ENCODE measurements at places on chromosomes 5 and 9. TPM values are rescaled to one million over a fixed set of nuclear protein-coding genes. Genes with fewer than 3 reads are reported as not detected.

Gene ST8SIA4
- not detected for total RNA-seq

GRCh38 chr5:1436036-1436435 is 9.2 kb downstream of the SLC6A3 start:
- DNase-seq = no peak

DNA sequence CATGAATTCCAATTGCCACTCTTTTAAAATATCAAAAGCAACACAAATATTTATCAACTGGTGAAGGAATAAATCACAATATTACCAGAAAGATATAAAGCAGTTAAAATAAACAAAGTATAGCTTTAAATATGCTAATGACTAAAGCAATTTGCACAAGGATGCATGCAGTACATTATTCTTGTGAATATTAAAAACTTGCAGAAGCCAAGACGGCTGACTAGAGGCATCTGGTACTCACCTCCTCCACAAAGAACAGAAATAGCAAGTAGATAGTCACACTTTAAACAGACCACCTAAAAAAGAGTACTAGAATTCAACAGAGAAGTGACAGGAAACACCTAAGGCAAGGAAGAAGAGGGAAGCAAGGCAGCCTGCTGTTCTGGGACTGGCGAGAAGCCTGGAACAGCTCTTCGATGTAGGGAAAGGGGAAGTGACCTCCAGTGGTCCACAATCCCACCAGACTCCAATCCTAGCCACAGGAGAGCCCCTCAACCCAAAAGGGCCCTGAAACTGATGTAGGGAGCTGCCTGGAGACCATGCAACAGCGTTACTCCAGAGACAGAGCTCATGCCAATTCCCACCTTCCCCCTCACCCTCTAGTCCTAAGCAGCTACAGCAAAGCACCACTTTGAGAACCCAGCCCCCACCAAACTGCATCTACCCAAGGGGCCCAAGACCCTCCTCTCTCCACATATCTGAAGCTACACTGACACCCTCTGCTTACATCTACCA is 86.3 kb downstream of the LPAR1 start:
- DNase-seq = no peak

- no peak for DNase-seq
Observed at GRCh38 chr5:40227366-40227765, 452.3 kb upstream of the PTGER4 start.

GRCh38 chr9:127049044-127049443 is 73.4 kb downstream of the ANGPTL2 start:
- no peak for DNase-seq

Gene ARL14EPL
- 22.9 TPM for total RNA-seq

Gene PRDM9
- total RNA-seq = not detected

DNA sequence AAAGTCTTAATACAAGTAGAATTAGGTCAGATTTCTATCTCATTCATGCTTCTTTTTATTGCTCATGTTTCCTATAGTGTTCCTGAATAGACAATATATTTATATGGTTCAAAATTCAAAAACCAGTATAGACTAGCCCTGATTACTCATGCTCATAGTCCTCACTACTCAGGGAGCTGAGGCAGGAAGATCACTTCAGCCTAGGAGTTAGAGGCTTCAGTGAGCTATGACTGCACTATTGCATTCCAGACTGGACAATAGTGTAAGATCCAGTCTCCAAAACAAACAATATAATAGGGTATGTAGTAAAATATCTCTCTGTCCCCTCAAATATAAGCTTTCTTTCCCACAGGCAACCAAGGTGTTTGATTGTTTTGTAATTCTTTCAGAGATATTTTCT is 2.4 kb downstream of the ANKRD31 start:
- DNase-seq = no peak

DNA sequence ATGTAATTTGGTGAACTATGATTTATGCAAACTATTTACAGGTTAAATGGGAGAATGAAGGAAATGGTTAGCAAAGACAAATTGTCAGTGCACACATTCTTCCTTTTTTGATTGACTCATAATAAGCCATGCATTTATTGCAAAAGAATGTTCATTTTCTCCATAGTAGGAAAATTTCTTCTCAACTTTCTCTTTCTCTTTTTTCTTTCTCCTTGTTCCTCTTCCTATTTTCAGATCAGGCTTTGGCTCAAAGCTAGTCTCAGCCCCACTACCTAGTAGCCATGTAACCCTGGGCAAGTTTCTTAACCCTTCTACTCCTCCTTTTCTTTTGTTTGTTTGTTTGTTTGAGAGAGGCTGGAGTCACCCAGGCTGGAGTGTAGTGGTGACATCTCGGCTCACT is 156.6 kb downstream of the PIK3R1 start:
- no peak for DNase-seq

DNA sequence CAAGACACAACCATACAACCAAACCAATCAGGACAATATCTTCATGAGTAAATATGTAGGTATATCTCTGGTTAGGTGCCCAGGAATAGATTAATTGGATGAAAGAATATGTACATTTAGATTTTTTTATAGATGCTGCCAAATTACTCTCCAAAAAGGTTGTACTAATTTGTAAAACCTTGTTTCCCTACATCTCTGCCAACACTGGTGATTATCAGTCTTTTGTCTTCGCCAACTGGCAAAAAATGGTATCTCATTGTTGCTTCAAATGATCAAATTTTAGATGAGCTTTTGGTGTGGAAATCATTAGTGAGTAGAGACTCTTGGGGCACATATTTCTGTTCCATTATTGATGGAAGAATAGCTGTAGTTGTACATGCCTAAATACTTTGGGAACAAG is 90.7 kb upstream of the ELL2 start:
- no peak for DNase-seq

GRCh38 chr5:17802256-17802655 is 168.0 kb downstream of the TAF11L14 start:
- DNase-seq = no peak

Gene PCDHGA9
- total RNA-seq = 0.34 TPM

Gene PCDHB5
- total RNA-seq = not detected

GRCh38 chr5:150599917-150600511 is 40.4 kb upstream of the SYNPO start:
- DNase-seq = no peak

Gene PLPP7
- 0.37 TPM for total RNA-seq

Gene ZNF354C
- total RNA-seq = 0.07 TPM

- no peak for DNase-seq
Observed at GRCh38 chr5:139543423-139543991, 17.6 kb upstream of the UBE2D2 start.

DNA sequence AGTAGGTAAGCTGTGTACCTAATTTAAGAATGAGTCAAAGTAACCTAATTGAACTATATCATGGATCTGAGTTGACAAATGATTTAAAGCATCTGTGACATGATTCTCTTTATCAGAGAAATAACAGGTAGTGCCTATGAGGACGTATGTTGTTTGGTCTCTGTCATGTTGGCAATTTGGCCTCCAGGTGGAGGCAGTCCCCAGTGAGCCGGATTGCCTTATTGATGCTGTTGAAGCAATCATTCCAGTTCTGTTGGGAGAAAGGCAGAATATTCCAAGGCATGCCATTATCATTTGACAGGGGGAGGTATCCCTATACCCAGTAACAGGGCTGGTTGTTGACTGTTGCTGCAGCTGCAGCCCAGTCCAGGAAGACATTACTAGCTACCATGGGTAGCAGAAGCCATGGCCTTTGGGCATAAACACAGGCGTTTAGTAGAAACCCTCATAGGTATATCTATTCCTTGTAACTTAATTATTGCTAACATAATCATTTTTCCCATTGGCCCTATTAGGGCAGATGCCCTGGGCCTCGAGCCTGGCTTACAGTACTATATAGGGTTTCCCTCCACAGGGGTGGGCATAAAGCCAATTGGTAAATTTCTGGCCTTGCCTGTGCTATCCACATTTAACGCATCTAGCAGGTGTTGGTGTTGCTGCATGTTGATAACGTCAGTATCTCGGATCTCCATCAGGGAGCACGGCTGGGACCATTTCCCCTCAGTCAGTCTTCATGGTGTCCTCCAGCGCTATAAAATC is 12.2 kb upstream of the SLC22A4 start:
- DNase-seq = no peak

DNA sequence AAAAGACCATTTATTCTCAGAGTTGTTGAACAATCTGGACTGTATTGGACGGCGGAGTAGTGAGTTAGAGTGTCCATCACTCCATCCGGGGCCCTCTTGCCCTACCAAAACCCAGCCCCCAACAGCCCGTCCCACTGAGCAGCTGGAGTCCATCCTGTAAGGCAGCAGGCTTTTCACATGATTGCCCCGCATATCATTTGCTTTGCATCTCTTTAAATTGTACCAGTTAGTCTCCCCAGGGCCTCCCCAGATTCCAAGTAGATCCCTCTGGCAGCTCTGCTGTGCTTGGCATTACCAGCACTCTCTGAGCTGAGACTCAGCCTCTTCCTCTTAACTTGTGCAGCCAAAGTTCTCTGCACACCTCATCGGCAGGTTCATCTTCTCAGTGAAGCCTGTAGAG is 48.6 kb upstream of the ADCY2 start:
- DNase-seq = no peak

DNA sequence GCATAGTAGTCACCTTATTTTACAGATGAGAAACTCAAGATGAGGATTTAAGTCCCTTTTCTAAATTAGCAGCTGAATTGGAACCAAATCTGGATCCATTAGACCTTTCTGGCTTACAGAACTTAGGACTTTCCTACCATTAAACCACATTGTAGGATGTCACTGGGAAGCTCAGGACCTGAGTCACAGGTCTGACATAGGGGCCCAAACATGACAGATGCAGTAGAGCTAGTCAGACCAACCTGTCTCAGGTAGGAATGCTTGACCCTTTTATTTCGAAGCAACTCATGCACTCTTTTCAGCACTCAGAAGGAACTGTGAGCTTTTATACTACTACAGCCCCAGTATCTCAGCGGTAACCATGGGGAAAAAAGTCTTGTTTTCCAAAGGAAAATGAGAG is 2.6 kb downstream of the RAB24 start:
- no peak for DNase-seq

- DNase-seq = peak; percentile 77
Observed at GRCh38 chr5:180071531-180072255, at the start of gene RNF130. Gene RNF130 (minus strand): TSS chr5:180071759. CDS start chr5:180071702, 57 bp downstream.

DNA sequence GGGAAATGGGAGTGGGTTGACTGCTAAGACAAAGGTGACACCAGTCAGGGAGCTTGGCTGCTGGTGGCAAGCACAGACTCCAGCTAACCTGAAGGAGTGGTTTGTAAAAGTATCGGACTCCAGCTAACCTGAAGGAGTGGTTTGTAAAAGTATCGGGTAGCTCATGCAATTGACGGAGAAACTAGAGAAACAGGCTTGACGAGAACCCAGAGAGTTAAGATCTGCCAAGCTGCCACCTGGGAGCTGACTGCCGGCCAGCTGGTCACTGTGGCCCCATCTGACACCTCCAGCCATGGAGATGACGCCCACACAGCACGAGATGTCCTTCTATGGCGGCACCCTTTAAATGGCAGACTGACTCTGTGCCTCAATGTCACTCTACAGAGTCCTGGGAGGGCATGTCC is 28.3 kb upstream of the CRB2 start:
- DNase-seq = no peak

DNA sequence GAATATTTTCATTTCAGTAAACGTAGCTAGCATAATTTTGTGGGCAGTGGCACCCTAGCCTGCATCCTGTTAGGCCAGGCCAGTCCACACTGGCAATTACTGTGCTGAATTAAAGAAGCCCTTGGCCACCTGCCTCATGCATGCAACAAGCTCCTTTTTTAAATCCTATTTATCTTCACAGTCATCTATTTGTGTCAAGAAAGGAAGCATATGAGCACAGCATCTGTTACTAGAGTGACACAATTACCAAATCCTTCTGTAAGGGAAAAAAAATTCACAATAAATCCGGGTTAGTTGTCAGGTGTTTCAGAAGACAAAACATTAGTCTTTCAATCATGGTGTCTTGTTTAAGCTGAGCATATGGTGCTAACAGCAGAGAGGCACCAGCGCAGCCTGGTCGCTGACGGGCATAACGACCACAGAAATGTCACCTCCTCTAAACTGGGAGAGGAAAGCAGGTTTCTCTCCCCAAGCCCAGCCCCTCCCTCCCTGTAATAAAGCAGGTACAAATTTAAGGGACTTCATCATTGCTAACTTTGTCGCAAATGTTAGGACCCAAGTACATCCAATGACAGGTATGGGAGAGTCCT is 520.6 kb downstream of the CTNND2 start:
- no peak for DNase-seq

DNA sequence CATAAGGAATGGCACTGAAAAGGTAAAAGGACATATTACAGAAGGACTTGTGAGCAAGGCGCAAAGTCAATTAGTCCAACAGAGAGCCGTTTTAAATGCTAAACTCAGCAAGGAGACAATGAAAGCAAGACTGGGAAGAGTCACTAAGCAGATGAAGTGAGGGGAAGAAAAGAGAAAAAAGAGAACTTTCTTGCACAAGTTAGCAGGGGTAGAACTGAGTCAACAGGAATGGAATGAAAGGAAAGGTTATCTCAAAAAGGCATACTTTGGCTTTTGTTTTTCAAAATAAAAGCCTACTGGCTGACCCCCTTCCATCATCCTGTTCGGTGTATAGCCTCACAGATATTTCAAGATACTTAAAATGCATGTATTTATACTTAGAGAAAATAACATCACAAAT is 75.0 kb downstream of the NR6A1 start:
- DNase-seq = no peak

Gene LIX1
- total RNA-seq = not detected

DNA sequence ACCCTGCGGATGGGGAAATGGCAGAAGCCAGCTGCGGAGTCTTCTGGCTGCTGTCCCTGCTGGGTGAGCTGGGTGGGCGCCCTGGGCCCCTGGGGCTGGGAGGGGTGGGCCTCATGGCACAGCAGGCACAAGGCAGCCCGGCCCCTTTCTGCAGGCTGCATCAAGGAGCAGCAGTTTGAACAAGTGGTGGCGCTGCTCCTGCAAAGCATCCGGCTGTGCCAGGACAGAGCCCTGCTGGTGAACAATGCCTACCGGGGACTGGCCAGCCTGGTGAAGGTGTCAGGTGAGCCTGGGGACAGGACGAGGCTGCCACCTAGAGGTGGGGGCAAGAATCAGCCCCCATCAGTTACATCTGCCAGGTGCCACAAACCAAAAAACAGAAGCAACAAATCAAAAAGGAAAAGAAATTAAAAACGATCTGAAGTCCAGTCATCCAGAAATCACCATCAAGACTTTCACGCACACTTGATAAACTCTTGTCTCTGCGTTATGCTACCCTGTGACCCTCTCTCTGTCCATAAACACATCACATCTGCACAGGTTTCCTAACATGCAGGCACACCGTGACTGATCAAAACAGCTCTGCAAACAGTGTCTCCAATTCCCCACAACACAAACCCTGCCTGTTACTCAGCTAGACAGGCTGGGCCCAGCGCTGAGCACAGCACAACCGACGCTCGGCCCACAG is 13.9 kb downstream of the REXO4 start:
- DNase-seq = peak; percentile 65

GRCh38 chr5:2752059-2752820 is 763 bp upstream of the IRX2 start:
- no peak for DNase-seq

DNA sequence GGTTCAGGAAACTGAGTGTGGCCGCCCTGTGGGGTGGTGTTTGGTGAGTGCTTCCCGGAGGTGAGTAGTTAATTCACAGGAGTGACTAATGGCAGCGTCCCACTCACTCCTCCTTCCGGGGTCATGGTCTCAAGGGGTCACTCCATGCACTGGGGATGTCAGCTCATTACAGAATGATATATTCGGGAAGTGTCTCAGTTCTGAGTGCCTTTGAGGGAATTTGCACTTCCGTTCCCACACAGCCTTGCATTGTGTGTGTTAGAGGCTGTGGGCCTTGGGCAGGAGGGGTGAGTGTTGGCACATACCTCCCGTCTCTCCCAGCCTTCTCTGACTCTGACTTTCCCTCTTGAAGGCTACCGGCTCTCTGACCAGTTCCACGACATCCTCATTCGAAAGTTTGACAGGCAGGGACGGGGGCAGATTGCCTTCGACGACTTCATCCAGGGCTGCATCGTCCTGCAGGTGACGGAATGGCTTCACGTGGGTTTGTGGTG is 10.5 kb upstream of the AHRR start:
- no peak for DNase-seq

All from HCT116 (cell line).